ENCODE measurements at places on chromosomes 2 and 18. TPM values are rescaled to one million over a fixed set of nuclear protein-coding genes. Genes with fewer than 3 reads are reported as not detected.

AKAIN1 gene
- not detected for total RNA-seq

ZNF532 gene
- total RNA-seq = 121 TPM

SLC5A7 gene
- 0.04 TPM for total RNA-seq

GRP gene
- 2.1 TPM for total RNA-seq

COL4A4 gene
- total RNA-seq = 0.60 TPM

COLEC12 gene
- total RNA-seq = 2.0 TPM

CPSF3 gene
- total RNA-seq = 199 TPM

MATN3 gene
- total RNA-seq = 1.7 TPM

CD8B2 gene
- total RNA-seq = not detected

IL36RN gene
- total RNA-seq = not detected

RIT2 gene
- not detected for total RNA-seq

REG3A gene
- total RNA-seq = not detected

HOXD12 gene
- not detected for total RNA-seq

SLC25A52 gene
- not detected for total RNA-seq

POTEI gene
- 1.8 TPM for total RNA-seq

GTF3C2 gene
- 57.3 TPM for total RNA-seq

RGPD8 gene
- total RNA-seq = 11.1 TPM

ZNF397 gene
- total RNA-seq = 79.4 TPM

GATA6 gene
- 0.26 TPM for total RNA-seq

CROCC2 gene
- total RNA-seq = not detected

METTL21A gene
- total RNA-seq = 65.2 TPM

SLC4A5 gene
- total RNA-seq = 2.0 TPM

IL1R1 gene
- 1.7 TPM for total RNA-seq

UGT1A5 gene
- total RNA-seq = not detected

ADAM23 gene
- 17.2 TPM for total RNA-seq
